ENCODE measurements at places on chromosomes 12 and 14.

GRCh38 chr12:82412246-82412645 is 53.9 kb downstream of the METTL25 start:
- no peak for DNase-seq

DNA sequence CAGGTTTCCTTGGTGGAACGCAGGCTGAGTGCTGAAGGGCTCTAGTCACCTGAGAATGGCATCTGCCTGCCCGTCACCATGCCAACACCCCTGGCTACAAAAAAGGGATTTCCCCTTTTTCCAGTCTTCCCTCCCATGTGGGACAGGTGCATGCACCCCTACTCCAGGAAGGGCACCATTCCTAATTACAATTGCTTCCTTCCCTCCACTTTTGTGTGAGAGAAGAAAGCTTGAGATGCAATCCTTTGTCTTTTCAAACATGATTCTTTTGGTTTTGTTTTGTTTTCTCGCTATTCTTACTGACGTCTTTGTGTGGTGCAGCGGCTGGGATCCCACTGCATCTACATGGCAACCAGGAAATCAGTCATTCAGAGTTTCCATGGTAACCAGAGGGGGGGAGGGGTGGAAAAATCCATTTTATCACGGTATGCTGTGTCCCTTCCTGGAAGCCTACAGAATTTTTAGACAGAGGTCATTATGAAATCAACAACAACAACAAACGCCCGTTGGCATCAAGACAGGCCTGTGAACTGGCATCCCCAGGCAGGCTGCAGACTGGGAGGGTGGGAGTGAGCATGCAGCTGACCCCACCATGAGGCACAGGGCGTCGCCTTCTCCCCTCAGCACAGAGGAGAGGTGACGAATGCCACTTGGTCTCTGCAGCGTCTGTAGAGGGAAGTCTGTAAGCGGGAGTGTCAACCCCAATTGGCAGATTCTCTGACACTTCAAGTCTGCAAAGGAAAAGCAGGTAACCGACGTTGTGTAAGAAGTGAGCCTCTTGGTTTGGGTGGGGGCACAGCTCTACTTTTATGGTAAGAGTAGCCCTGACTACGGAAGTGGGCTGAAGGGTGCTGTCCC is 13.6 kb upstream of the GNG2 start:
- DNase-seq = peak; percentile 65

- DNase-seq = no peak
These were observed 335.6 kb downstream of the BTG1 start for GRCh38 chr12:91810077-91810476.

- DNase-seq = peak; percentile 9
These were observed 87.6 kb upstream of the HIF1A start for GRCh38 chr14:61607570-61608244.

DNA sequence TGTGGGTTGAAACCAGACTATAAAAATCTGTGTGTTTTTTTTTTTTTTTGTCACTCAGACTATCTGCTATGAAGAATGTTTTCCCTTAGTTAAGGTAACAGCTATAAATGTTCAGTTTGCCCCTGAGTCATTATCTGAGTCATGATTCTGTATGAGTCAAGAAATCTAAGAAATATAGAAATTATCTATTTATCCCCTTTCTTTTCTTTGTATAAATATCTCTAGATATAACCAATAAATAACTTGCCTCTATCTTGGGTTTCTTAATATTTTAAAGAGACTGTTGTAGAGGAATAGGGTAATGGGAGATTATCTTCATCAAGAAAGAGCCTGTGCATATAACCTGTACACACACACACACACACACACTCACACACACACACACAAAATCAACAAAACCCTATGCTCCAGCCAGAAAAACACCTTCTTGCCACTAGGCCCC is 161.7 kb upstream of the EEA1 start:
- DNase-seq = no peak

DNA sequence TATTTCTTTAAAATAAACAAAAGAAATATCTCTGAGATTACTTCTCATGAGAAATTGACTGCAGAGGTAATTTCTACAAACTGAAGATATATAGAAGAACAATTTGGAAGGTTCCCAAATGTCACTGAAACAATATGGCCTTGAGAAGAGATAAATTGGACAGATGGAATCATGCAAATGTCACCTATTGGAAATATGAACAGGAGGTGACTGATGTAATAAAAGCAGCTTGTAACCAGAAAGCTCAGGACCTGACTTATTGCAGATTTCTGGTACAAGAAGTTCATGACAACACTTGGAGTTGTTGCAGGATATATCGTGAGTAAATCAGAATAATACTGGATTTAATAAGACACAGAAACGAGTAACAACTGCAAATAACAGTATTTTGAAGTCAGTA is 93.3 kb upstream of the TRHDE start:
- no peak for DNase-seq

GRCh38 chr14:64544607-64545312 is 4.2 kb downstream of the HSPA2 start:
- DNase-seq = no peak

GRCh38 chr12:89278862-89279261 is 73.4 kb downstream of the DUSP6 start:
- no peak for DNase-seq

GRCh38 chr12:12803186-12803585 is 10.0 kb upstream of the DDX47 start:
- no peak for DNase-seq

GRCh38 chr12:57625261-57626032 is 7.6 kb downstream of the B4GALNT1 start:
- DNase-seq = no peak

GRCh38 chr12:114976959-114977358 is 293.0 kb upstream of the TBX3 start:
- DNase-seq = no peak

- DNase-seq = peak; percentile 71
These were observed 2.6 kb upstream of the WNT10B start for GRCh38 chr12:48973941-48974673.

DNA sequence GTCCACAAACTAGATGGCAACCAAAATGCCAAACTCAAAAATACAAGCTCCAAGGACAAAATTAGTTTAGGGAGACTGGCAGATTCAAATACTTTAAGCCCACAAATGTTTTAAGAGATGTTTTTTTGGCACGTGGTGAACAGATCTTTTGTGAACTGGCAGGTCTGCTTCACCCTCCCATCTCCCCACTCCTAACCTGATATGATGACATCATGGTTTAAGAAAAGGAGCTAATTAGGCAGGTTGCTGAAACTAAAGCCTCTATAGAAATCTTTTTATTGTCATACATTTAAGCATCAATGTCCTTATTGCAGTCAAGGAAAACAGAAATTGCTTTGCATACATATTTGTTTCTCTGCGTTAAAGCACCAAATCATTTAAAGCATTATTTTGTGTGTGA is 5.8 kb downstream of the LRIG3 start:
- no peak for DNase-seq

- DNase-seq = no peak
These were observed 1.1 kb downstream of the PAPLN start for GRCh38 chr14:73238424-73238852.

DNA sequence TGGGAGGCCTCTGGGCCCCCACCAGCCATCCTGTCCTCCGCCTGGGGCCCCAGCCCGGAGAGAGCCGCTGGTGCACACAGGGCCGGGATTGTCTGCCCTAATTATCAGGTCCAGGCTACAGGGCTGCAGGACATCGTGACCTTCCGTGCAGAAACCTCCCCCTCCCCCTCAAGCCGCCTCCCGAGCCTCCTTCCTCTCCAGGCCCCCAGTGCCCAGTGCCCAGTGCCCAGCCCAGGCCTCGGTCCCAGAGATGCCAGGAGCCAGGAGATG is 729 bp upstream of the GAPDH start:
- peak; percentile 76 for DNase-seq

DNA sequence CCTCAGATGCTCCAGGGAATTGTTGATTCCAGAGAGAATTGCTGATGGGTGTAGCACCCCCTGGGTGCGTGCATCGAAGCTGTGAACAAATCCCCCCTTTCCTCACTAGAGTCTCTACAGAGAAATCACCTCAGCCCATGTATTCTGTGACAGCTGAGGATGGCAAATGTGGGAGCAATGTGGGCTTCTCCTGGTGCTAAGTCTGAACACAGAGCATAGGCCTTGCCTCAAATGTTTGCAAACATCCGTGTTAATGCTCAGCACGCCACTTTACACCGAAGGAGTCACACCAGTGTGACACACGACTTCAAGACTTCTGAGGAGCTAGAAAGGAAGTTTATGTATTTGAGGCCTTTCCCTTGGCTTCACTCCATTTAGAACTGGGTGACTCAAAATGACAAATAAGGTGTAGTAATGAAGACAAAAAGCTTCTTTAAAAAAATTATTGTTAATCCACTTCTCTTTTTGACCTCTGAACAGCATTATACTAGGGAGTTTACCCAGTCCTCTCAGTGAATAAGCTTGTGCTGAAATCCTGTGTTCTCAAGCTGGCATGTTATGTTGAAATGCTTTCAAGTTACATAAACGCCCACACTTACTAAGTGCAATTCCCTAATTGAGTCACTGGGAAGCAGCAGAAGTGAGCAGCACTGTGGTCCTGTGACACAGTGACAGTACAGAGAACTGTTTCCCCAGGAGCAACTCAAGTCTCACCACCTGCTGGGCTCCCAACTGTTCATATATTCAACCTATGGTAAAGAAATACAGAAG is 92.9 kb downstream of the FAR2 start:
- DNase-seq = no peak

- no peak for DNase-seq
These were observed 1397.3 kb upstream of the TMEM132C start for GRCh38 chr12:126869644-126870043.

GRCh38 chr12:83864054-83864453 is 1048.5 kb downstream of the SLC6A15 start:
- DNase-seq = no peak

- DNase-seq = no peak
These were observed 94.7 kb upstream of the KRR1 start for GRCh38 chr12:75606151-75606550.

DNA sequence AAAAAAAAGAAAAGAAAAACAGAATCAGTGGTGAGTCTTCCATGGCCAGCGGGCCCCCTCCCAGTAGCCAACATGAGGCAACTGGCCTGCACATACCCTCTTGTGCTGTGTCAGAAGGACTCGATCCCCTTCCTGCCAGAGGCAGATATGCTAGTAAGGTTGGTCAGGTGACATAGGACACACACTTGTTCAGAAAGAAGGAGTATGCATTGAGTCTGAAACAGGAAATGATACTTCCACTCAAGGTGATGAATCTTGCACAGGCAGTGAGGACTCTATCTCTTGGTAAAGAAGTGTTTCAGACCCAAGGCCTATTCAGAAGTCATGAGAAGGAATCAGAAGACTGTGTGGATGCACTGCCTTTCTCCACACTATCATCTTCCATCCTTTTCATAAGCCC is 269.7 kb upstream of the FAR2 start:
- DNase-seq = no peak

GRCh38 chr12:105279460-105280056 is 43.6 kb upstream of the APPL2 start:
- DNase-seq = peak; percentile 13

DNA sequence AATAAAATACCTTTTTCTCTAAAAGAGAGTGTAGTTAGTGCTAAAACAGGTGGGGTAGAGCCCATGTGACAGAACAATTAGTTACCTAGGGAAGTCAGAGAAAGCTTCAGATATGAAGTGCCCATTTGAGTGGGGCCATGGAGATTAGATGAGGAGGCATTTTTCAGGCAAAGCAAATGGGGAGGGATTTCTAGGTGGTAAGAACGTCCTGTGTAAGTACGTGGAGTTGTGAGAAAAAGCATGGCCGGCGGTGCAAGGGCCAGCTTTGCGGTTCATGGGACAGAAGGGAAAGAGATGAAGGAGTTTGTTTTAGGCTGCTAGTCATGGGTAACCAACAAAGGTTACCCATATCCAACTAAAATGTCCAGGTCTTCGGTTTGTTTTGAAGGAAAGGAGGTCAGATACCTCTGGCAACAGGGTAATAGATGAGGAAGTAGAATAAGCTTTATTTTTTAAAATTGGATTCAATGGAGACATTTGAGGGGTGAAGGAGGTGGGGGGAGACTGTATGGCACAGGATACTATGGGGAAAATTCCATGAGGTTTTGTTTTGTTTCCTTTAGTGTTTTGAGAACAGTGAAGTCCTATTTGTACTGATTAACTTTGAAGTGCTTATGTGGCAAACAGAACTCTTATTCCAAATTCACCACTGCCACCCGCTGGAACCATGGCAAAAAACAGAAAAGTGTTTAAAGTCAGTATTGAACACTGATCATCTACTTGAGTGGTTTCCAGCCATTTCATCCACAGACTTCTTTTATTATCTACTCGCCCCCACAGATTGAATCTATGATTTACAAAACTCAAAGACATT is 10.0 kb upstream of the SNRPF start:
- DNase-seq = no peak

GRCh38 chr14:92635031-92635430 is 113.4 kb downstream of the LGMN start:
- no peak for DNase-seq

GRCh38 chr14:62957562-62957961 is 87.7 kb downstream of the KCNH5 start:
- no peak for DNase-seq

GRCh38 chr12:79553863-79554574 is 136.7 kb downstream of the PAWR start:
- DNase-seq = no peak

GRCh38 chr12:52023182-52023975 is 16.6 kb downstream of the TAMALIN start:
- DNase-seq = peak; percentile 92

GRCh38 chr12:130461839-130462557 is 124.3 kb downstream of the PIWIL1 start:
- no peak for DNase-seq

DNA sequence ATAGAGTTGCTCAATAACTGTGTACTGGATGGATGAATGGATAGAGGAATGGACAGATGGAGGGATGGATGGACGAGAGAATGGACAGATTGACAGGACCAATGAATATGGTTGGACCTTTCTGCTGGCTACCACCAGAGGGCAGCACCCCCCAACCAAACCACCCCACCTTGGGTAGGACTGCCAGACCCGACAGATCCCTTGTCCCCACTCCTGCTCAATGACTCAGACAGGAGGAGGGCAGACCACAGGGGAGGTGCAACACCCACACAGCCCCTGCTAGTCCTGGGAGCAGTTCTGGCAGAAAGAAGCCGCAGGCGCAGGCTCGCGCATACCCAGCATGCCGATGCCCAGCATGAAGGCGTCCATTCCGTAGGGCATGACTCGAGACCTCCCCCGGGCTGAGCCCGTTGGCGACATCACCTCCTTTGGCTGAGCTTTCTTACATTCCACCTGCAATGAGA is 12.4 kb downstream of the MSI1 start:
- DNase-seq = peak; percentile 72

GRCh38 chr12:132942611-132943010 is 13.5 kb downstream of the ZNF605 start:
- no peak for DNase-seq

Data from neural crest cell (in vitro differentiated cells).